ENCODE measurements at places on chromosomes 1 and 21.

DNA sequence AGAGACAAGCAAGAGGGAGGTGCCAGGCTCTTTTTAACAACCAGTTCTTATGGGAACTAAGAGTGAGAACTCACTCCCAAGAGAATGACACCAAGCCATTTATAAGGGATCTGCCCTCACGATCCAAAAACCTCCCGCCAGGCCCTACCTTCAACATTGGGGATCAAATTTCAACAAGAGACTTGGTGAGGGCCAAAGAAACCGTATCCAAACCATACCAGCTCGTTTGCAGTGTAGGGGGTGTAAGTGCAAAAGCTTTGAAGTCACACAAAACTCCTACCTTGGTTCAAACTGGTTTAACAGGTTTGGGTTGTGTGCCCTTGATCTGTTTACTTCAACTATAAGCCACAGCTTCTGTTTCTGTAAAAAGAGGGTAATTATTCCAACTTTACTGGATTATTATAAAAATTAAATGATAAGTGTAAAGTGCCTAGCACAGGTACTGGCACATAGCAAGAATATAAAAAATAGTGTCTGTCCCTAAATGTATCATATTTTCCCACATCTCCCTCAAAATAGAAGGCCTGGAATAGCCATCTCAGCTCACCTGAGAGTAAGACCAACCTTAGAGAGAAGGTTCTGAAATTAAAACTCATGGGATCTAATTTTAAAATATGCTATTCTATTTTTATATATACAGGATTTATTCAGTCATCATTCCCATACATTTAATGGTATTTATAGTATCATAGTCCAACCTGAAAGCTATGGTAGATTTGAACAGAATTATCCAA lies 7.0 kb upstream of the USP25 start:
- no peak for DNase-seq

DNA sequence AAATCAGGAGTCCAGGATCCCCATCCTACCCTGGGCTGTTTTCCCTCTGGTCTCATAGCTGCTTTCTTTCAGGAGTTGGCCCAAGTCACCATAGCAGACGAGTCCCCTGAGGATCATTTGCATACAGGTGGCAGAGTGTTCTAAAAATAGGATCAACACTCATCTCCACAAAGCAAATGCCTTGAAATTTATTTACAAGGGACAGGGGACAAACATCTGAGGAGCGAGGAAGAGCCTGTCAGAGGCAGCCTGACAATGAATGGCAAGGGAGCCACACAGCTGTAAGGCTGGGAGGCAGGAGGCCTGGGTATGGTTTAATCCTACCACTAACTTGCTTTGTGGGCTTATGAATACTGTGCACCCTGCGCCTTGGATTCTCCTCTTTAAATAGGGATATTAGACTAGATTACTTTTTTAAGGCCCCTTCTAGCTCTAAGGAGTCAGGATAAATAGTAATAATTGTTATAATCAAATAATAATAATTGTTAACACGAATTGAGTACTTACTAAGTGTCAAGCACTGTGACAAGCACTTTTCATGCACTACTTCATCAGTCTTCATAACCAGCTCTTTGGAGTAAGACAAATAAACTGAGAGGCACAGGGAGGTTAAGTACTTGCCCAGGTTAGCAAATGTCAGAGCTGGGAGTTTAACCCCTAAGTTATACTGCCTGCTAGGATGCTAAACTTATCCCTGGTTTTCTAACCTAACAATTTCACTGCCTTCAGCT lies 34.5 kb downstream of the RAB3B start:
- no peak for DNase-seq

DNA sequence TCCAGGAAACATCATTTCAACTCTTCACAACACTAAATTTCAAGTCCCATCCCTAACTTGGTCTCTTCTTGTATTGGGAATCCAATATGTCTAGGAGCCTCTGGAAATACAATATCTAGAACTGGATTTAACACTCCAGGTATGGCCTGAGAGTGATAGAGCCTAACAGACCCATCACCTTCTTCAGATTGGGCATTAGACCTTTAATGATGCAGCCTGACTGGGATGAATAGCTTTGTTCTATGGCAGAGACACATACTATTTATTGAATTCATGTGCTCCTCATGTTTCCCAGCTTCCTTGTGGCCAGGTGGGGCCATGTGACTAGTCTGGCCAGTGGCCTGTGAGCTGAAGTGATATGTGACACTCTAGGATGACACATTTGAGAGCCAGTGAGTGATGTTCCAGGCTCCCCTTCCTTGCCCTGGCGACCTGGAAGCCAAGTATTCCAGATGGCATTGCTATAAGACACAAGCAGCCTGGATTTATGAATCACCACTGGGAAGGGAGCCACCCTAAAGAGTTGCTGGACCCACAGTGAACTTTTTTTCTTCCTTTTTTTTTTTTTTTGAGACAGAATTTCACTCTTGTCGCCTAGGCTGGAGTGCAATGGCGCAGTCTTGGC lies 31.0 kb upstream of the POU3F1 start:
- DNase-seq: no peak

DNA sequence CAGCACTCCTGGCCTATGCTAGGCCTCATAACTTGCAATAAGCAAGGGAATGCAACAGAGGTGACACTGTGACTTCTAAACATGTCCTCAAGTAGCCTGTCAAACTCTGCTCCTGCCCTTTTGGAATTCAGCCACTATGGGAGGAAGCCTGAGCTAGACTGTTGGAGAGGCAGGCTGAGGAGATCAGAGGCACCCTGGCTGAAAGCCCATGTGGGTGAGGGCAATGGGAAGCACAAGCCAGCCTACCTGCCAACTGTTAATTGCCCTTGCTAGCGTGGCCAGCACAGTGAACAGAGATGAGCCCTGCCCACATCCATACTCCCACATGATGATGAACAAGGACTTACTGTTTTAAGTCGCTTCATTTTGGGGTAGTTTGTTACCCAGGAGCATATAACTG lies 17.7 kb downstream of the GNB1 start:
- DNase-seq: no peak

- DNase-seq: no peak
Observed at GRCh38 chr1:194698908-194699318, 1512.5 kb upstream of the B3GALT2 start.

- DNase-seq: no peak
Observed at GRCh38 chr1:154752273-154753030, 117.6 kb downstream of the KCNN3 start.

DNA sequence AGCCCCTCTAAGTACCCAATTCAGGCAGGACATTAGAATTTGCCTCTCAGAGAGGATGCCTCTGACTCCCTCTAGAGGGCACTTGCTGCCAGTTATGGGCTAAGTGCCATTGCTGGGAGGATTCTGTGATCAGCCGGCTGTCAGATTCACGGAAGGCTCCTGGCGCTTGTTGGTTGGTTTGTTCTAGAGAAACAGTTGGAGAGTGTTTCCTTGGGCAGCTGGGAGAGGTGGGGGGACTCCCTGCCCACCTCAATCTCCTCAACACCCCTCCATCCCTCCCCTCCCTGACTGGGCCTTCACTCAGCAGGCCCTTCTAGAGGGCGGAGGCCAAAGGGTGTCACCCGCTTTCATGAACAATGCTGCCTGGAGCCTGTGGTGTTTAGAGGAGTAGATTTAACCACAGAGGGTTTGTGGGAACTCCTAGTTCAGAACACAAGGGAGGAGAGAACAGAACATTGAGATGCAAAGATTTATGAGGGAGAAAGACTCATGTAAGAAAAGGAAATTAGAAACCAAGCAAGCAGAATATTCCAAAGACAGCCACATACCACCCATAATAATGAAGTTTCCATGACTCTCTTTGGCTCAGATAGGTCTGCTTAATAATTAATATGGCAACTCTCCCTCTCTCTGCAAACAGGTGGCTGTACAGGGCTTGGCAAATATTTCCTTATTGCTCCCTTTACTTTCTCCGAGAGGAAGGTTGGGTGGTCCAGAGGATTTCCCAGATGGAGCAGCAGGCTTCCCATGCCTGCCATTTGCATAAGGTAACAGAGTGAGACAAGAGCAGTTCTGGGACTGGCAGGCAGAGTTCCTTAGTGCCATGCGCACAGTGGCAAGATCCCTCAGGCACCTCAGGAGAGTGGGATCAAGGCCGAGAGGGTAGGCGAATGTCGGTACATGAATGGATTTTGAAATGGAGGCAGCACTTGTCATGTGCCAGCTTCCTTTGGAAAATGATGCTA lies 30.0 kb upstream of the ACP6 start:
- DNase-seq: peak; percentile 5

GRCh38 chr1:109792056-109792831 lies 28.5 kb upstream of the EPS8L3 start:
- no peak for DNase-seq

DNA sequence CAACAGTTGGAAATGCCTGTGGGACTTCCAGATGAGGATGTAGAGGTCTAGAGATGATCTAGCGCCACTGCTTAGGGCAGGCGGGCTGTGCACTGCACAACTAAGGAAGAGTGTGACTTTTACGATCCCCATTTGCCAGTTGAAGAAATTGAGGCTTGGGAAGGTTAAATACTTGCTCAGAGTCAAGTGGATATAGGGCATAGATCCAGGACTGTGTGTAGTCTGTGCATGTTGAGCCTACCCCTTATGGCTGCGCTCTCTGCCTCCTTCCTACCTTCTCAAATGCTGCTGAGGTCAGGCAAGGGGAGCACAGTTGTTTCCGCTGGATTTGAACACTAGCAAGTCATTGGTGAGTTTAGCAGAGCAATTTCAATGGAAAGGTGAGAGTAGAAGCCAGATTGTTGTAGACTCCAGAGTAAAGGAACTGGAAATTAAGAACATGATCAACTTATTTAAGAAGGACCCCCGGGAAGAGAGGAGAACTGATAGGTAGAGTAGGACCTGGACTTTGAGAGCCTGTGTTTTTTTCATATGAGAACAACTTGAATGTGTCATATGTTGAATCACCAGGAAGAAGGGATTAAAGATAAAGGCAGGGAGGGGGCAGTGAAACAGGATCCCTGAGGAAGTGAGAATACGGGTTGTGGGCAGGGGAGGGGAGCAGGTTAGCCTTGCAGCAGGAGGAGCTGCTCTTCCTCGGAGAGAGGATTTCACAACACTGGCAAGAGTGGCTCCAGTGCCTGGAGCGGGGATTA lies 2.7 kb downstream of the CAPN2 start:
- no peak for DNase-seq

GRCh38 chr1:17075470-17076255 lies 21.8 kb upstream of the SDHB start:
- DNase-seq: no peak

DNA sequence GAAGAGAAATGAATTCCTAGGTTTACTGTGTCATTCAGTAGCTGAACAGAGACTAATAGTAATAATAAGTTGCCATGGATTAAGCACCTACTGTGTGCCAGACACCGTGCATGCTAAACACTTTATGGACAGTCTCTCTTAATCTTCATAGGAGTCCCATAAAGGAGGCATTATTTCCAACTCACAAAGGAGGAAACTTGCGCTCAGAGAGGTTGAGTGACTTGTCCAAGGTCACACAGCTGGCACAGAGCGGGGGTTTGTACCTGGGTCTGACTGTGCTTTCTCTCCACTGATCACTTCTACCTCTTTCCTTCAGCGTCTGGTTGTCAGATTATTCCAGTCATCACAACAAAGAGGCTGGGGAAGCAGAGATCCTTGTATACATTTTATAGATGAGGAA lies 91.3 kb downstream of the KIRREL1 start:
- DNase-seq: no peak

- DNase-seq: no peak
Observed at GRCh38 chr1:221715321-221716169, 26.3 kb downstream of the DUSP10 start.

- DNase-seq: no peak
Observed at GRCh38 chr1:29542548-29542947, 306.2 kb downstream of the PTPRU start.

DNA sequence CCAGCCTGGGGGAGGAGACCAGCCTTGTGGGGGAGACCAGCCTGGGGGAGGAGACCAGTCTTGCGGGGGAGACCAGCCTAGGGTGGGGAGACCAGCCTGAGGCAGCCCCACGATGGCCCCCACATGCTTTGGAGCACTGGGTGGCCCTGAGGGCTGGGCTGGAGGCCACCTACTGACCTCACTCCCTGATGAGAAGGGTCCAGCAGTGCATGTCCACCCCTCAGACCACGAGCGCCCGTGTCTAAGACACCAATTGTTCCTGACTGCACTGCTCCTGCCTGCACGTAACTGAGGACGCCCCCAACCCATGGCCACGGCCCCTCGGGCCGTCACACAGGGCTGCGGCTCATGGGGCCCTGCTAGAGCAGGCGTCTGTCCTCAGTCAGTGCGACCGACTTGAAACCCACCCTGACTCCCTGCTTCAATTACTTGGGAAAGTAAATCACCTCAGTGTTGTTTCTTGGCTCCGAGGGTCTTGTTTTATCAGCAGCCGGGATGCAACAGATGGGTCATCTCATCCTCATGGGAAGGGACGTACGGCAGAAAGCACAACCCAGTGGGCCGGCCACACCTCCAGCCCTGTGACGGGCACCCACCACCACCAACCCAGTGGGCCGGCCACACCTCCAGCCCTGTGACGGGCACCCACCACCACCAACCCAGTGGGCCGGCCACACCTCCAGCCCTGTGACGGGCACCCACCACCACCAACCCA lies at the start of gene SPATC1L:
SPATC1L (minus strand) TSS at position 550 of the 715 bp plus-strand sequence. CDS start 1,643 bp downstream, outside the sequence.
- DNase-seq: no peak

DNA sequence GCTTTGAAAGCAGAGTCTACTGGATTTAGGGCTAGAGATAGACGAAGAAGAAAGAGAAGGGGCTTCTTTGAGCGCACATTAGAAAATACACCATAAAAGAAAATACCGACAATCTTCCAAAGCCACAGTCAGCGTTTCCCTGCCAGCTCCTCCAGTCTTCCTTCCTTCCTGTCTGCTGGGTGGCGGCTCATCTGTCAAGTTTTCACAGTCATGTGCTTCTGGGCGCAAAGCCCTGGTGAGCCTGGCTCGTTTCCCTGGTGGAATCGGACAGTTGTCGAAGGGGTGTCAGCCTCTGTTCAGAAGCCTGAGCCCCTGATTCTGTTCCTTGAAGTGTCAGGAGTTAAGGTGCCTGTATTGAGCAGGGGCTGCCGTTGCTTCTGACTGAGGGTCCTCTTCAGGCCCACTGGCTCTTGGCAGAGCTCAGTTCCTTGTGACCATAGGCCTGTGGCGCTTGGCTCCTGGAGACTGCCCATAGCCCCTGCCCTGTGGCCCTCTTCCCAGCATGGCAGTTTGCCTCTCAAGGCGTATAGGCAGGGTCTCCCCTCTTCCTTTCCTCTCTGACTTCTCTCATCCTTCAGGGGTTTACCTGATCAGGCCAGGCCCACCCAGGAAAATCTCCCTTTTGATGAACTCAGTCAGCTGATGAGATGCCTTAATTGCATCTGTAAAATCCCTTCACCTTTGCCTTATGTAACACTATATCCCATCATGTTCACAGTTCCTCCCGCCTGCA lies 58.6 kb downstream of the ADARB1 start:
- DNase-seq: no peak

- no peak for DNase-seq
Observed at GRCh38 chr1:162281426-162281825, 95.2 kb downstream of the SPATA46 start.

- DNase-seq: no peak
Observed at GRCh38 chr1:235999259-235999925, 65.5 kb downstream of the NID1 start.

DNA sequence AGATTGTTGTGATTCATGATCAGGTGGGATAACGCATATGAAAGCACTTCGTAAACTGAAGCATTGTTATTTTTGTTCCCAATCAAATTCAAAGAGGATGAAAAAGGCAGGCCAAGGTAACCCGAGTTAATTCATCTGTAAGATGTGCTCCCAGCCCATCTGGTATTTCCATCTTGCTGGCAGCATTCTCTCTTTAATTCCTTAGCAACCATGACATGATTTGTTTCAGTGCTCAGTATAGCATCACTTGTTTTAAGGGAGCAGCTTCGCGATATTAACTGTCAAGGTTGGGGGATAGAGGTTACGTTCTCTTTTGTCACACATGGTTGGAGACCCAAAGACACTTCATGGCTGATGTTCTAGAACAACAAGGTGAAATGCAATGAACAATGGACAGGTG lies 6.4 kb downstream of the TSPAN2 start:
- DNase-seq: no peak
